ENCODE measurements at places on chromosomes 6 and 20.

DNA sequence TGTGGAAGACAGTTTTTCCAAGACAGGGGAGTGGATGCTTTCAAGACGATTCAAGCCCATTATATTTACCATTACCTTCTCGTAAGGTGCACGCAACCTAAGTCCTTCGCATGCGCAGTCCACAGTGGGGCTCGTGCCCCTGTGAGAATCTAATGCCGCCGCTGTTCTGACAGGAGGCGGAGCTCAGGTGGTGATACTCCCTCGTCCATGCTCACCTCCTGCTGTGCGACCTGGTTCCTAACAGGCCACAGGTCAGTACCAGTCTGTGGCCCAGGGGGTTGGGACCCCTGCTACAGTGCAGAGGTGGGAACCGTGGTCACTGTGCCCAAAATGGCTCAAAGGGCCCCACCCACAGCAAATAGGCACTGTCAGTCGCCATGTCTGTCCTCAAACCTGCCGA, 36.6 kb downstream of the SERPINB1 start:
- no peak for DNase-seq

DNA sequence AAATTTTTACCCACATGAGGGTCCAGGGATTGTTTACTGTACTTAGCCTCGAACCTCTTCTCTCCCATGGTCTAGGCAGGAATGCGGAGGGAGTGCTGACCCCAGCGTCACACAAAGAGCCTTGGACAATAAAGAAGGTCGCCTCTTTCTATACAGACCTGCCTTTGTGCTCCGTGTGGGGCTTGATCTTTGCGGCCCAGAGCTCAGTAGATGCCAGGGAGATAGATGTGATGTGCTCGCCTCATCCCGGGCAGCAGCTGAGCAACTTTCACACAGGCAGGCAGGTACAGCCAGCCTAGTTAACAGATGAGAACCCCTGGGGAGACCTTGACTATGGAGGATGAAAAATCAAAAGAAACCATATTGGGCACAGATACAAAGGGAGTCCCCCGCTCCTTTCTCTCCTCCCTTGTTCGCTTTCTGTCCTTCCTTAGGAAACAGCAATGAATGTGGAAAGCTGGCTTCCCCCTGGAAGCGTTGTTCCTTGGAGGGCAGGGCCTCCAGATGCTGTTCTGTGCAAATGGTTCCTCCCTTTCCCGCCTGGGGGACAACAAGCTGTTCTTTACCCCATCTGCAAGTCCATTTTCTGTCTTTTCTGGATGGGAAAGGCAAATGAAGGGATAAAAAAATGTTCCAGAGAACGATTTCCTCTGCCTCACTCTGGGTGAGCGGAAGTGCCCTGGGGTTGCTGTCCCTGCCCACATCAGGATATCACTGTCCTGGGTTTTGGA, 128.3 kb downstream of the OLIG3 start:
- DNase-seq, result no peak

DNA sequence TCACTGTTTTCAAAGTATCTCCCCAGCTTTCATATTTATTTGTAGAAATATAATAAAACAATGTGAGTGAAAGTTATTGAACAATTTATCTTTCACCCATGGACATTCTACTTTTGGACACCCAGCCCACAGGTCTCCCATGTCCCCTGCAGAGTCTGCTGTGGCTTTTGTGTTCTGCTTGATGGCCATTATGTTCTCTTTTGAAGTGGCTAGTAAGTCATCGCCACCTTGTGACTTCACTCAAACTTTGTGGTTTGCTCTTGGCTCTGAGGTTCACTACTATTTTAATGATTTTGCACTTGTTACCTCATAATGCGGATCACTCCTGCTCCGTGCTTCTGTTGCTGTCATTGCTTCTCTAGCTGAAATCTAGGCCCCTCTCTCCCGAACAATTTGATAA, 10.2 kb upstream of the DEFB113 start:
- DNase-seq, result no peak

GRCh38 chr20:35199740-35200139, 26.8 kb upstream of the MMP24 start:
- peak; percentile 24 for DNase-seq

Data from RKO (cell line).